ENCODE measurements at places on chromosomes 4 and X. TPM values are rescaled to one million over a fixed set of nuclear protein-coding genes. Genes with fewer than 3 reads are reported as not detected.

GRCh38 chr4:140374130-140374477 is 658 bp downstream of the SCOC start:
- no peak for DNase-seq

- DNase-seq = no peak
Measured at GRCh38 chrX:15224747-15225146, 45.1 kb downstream of the ASB9 start.

DNA sequence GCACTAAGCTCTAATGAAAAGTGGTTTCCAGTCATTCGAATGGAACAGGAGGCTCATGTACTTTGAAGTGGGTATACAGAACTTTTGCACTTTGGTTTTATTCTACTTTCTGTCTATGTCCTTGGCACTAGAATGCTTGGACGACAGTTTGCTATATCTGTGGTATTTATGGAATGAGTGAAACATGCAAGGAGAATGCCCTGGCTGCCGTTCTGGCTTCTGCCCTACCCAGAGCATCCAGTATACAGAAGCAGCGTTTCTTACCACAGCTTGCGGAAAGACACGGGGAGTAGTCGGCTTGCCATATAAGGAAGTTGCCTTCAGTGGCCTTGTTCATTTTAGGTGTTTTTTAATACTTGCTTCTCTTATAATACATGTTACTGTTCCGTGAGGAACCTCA is 98.0 kb downstream of the TBL1X start:
- no peak for DNase-seq

GRCh38 chr4:47713129-47713834 is 124.6 kb downstream of the CORIN start:
- no peak for DNase-seq

- DNase-seq = no peak
Measured at GRCh38 chr4:100540131-100540530, 22.3 kb upstream of the EMCN start.

- no peak for DNase-seq
Measured at GRCh38 chr4:145295547-145295946, 115.2 kb upstream of the OTUD4 start.

DNA sequence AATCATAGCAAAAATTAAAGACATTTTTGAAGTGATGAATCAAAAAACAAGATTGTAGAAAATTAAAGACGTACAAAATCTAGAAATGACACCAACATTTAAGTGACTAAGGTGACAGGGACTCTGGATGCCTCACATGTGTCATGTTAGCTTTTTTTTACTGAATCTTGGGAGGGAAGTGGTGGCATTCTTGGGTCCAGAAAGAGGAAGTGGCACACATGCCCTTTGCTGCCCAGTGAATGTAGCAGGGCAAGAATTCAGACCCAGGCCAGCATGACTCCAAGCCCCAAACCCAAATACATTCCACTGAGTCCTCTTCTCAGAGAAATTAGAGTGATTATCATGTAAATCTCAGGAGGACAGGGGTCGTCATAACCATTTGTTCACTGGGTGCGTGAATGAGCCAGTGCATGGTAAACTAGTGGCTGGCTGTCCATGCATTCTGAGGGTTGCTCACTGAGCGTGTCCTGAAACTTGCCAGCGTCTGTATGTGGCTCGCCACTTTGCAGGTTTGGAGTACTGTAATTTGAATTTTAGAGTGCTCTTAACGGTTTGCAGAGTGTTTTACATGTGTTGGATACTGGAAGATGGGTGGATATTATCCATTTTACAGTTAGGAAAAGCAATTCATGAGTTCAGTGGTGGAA is 55.4 kb upstream of the TBC1D14 start:
- no peak for DNase-seq

GRCh38 chr4:61428950-61429349 is 228.8 kb downstream of the ADGRL3 start:
- DNase-seq = no peak

DNA sequence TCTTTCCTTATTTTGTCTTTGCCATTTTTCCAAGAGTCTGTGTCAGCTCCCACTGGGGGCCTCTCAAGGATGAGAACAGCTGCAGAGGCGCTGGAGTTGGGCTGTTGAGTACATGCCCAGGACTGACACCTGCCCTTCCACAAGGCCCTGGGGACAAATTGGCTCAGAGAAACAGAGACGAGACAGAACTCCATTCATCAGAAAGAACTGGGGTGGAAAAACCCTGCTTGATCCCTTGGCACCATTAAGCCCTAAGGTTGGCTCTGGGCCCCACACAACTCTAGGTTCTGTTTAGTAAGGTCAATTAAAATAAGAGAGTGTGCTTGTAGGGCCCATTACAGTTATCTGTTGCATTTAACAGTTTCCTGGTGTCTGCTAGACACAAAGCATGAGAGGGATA is 63.6 kb downstream of the DCX start:
- no peak for DNase-seq

- no peak for DNase-seq
Measured at GRCh38 chr4:100165809-100166208, 24.5 kb downstream of the DDIT4L start.

- DNase-seq = no peak
Measured at GRCh38 chrX:21738950-21739287, 19.0 kb downstream of the SMPX start.

- no peak for DNase-seq
Measured at GRCh38 chr4:128384765-128385598, 97.4 kb upstream of the PGRMC2 start.

DNA sequence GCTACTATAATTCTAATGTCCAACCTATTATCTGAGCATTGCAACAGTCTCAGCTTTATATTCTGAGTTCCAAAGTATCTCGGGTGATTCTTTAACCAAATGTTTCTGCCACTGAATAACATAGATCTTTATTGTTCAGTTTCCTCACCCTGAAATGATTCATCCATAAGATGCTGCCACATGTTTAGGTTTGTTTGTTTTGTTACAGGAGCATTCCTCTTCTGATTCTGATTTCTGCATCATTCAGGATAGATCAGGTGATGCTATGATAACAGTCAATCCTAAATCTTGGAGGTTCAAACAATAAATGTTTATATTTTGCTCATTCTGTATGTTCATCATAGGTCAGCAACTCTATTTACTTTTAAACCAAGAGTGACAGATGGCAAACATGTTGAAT is 927.6 kb downstream of the PCDH7 start:
- no peak for DNase-seq

DNA sequence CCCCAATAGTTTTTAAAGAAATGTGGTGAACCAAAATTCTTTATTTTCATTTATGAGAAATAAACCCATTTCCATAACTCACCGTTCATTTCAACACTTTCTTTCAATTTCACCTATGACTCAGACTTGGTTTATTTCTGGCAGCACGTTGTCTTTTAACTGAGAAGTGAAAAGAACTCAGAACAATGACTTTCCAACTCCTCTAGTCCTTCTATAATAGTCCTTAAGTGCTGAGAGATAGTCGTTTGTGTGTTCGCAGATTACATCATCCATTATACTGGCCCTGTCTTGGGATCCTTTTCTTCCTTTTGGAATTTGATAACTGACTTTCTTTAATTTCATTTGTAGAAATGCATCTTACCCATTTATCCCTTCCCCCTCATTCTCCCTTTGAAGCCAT is 113.6 kb downstream of the GLUD2 start:
- DNase-seq = no peak

GRCh38 chr4:73257651-73258435 is 755 bp downstream of the ANKRD17 start:
- DNase-seq = peak; percentile 37

Gene CXCL10
- polyA plus RNA-seq = 5.9 TPM

Gene CFP
- 1.3 TPM for polyA plus RNA-seq

Gene CACNA1F
- polyA plus RNA-seq = 0.17 TPM

Gene USP26
- polyA plus RNA-seq = not detected

Gene FAM149A
- 49.2 TPM for polyA plus RNA-seq

Gene TRPC5OS
- polyA plus RNA-seq = not detected

Gene MTM1
- 12.6 TPM for polyA plus RNA-seq

Gene PLK4
- polyA plus RNA-seq = 22.9 TPM

Gene GNRHR
- polyA plus RNA-seq = 0.37 TPM
